ENCODE measurements at places on chromosomes 5 and 9. TPM values are rescaled to one million over a fixed set of nuclear protein-coding genes. Genes with fewer than 3 reads are reported as not detected.

DNA sequence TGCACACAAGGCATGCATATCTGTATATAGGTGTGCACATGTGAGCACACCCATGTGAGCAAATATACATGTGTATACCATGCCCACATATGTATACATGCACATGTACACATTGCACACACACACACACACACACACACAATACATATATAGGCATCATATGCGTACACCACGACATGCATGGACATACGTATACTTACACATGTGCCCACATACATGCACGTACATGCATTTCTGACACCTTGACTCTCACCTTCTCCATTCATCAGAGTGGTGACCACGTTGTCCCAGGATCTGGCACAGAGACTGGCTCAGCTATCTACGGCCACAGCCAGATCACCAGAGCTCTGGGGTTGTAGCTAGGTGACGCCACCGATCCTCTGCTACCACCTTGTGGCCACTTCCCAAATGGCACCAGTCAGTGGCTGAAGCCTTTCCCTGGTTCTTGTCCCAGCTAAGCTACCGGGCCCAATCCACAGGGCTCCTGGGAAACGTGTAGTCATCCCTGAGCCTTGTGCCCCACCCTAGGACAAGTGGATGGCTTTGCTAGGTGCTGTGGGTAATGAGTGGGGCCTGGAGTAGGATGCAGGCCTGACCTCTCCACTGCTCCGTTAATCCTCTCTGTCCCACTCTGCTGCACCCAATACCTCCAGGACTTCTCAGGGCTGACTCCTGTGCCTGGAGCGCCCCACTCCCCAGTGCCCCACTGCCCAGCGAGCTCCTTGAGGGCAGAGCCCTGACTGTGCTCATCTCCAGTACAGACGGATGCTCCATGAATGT, 194.4 kb downstream of the RGS3 start:
- no peak overlapping the region for H3K27ac ChIP-seq
- peaks cover 6% of the 10 kb centered on the region for H3K4me1 ChIP-seq
- peak; percentile 87 for DNase-seq
- no peaks in the 10 kb centered on the region for H3K36me3 ChIP-seq

- peaks cover 15% of the 10 kb centered on the region for H3K36me3 ChIP-seq
- peaks cover 17% of the 10 kb centered on the region for H3K4me1 ChIP-seq
- H3K27me3 ChIP-seq, result no peaks in the 10 kb centered on the region
- DNase-seq, result no peak
These were observed 3.6 kb upstream of the STING1 start for GRCh38 chr5:139486201-139486600.

DNA sequence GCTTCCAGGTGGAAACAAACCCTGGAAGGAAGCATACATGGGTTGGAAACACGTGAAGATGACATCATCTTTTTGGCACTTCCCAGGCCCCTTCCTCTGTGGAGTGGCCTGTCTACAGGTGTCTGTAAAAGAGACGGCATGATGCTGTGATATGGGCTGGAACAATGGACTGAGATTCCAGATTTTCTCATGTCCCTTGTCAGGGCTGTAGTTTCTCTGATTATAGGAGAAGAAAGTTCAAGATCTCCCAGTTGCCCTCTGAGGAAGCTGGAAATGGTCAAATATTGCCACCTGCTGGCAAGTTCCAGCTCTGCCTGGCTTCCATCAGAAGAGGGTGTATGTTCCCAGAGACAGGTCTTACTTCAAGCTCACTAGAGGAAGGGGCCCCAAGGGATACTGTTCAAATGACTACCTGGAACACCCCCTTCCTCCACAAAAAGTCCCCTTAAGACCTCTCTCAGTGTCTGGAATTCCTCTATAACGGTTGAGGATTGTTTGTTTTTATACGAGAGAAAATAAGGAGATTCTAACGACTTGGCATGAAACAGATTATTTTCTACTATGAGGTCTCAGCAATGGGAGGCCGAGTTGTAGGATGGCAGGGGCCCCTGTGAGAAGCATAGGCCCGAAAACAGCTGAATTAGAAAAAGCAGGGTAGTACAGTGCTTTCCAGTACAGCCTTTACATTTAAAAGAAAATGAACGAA, 7.3 kb upstream of the ANXA6 start:
- H3K4me3 ChIP-seq, result no peak overlapping the region
- peak; percentile 90 for DNase-seq
- H3K4me1 ChIP-seq, result peaks cover 18% of the 10 kb centered on the region
- no peaks in the 10 kb centered on the region for H3K36me3 ChIP-seq

DNA sequence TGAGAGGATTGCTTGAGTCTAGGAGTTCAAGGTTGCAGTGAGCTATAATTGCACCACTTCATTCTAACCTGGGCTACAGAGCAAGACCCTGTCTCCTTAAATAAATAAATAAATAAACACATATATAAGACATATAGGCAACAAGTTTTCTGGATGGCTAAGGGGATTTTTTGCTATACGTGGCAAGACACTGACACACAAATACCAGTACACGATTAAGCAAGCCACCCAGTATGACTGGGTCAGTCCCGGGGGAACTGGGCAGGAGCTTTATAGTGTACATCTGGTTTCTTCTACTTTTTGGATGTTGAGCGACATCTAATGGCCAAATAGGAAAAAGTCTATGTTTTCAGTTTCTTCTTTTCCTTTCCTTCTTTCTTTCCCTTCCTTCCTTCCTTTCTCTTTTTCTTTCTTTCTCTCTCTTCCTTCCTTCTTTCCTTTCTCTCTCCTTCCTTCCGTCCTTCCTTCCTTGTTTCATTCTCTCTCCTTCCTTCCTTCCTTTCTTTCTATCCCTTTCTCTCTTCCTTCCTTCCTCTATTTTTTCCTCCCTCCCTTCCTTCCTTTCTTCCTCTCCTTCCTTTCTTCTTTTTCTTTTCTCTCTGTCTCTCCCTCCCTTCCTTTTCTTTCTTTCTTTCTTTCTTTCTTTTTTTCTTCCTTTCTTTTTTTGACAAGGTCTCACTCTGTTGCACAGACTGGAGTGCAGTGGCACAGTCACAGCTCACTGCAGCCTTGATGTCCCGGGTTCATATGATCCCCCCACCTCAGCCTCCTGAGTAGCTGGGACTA, 47.0 kb upstream of the PLIN2 start:
- no peak overlapping the region for H3K4me3 ChIP-seq
- H3K27ac ChIP-seq, result no peak overlapping the region
- H3K4me1 ChIP-seq, result peaks cover 22% of the 10 kb centered on the region
- no peaks in the 10 kb centered on the region for H3K27me3 ChIP-seq

SLC23A1 gene
- total RNA-seq, result 1.0 TPM

GRCh38 chr5:15914638-15915037, 265.0 kb downstream of the MARCHF11 start:
- H3K36me3 ChIP-seq, result no peaks in the 10 kb centered on the region
- no peaks in the 10 kb centered on the region for H3K27me3 ChIP-seq
- H3K4me3 ChIP-seq, result no peak overlapping the region

Measured in activated CD4-positive, alpha-beta memory T cell treated with anti-CD3 and anti-CD28 coated beads for 36 hours (primary cell).